ENCODE measurements at places on chromosomes 12 and 14.

DNA sequence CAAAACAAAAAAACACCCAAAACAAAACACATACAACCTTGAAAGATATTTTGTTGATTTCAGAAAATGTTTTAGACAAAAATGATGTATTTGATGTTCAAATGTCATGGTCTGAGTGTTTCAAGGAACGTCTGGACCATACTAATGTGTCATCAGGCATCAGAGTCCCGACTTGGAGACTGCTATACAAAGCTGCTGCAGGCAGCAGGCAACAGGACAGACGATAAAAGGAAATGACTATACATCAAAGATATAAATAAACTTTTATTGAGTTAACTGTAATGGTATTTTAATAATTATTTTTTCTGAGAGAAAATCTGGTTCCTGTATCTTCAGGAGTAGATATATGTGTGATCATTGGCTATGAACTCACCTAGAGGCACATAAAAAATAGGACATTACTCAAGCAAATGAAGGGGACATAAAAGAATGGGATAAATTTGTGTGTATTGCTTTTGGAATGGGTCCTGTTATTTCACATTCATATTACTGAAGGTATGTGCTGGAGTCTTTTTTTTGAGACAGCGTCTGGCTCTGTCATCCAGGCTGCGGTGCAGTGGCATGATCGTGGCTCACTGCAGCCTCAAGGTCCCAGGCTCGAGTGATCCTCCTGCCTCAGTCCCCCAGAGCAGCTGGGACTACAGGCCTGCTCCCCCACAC is 87.3 kb upstream of the HECTD1 start:
- H3K36me3 ChIP-seq = no peaks in the 10 kb centered on the region
- no peaks in the 10 kb centered on the region for H3K27me3 ChIP-seq
- no peaks in the 10 kb centered on the region for H3K4me1 ChIP-seq
- H3K27ac ChIP-seq = no peak overlapping the region

DNA sequence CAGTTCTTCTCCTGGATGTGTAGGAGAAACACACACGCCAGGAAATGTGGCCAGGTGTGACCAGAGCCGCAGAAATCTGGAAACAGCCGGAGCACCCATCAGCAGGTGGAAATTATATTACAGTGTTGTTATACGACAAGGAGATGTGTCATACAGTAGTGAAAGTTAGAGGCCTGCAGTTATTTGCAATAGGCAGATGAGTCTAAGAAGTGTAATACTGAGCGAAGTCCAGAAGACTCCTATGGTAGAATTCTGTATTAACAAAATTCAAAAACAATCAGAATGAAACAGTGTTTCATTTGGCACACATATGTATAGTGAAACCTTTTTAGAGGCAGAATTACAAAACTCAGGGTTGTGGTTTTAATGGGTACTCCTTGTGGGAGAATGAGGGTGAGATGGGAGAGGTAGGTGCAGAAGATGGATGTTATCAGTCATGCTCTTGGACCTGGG is 39.3 kb upstream of the AMN start:
- no peak overlapping the region for H3K27ac ChIP-seq
- H3K36me3 ChIP-seq = peaks cover 19% of the 10 kb centered on the region
- H3K4me3 ChIP-seq = no peak overlapping the region
- DNase-seq = no peak
- peaks cover 6% of the 10 kb centered on the region for H3K4me1 ChIP-seq

- peak overlapping the region; percentile 96 for H3K27ac ChIP-seq
- peaks cover 88% of the 10 kb centered on the region for H3K36me3 ChIP-seq
- H3K27me3 ChIP-seq = no peaks in the 10 kb centered on the region
- peak overlapping the region; percentile 69 for H3K4me3 ChIP-seq
- peaks cover 68% of the 10 kb centered on the region for H3K4me1 ChIP-seq
Observed at GRCh38 chr12:31967539-31967938, 8.3 kb downstream of the RESF1 start.

DNA sequence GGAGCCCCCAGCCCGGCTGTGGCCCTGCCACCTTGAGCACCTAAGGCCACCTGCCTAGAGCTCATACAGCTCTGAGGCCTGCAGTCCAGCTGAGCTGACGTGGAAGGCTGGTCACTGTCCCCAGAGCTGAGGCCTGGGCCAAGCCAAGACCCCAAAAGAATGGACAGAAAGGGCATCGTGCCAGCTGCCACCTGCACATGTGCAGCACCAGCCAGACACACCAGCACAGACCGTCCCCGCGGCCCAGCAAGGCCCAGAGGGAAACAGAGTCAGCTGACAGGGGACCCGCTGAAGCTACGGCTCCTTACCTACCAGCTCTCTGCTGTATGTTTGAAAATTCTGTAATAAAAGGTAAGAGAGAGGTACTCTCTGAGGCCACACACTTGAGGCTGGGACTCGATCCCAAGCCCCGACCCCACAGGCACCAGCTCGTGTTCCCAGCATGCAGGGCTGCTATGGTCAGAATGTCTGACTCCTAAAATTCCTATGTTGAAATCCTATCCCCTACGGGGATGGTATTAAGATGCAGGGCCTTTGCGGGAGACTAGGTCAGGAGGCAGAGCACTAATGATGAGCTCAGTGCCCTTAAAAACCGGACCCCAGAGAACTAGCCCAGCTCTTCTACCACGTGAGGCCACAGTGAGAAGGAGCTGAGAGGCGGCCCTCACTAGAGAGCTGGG is 25.4 kb downstream of the BRF1 start:
- no peak overlapping the region for H3K27ac ChIP-seq
- H3K27me3 ChIP-seq = no peaks in the 10 kb centered on the region
- H3K4me3 ChIP-seq = no peak overlapping the region
- no peaks in the 10 kb centered on the region for H3K36me3 ChIP-seq
- DNase-seq = no peak

DNA sequence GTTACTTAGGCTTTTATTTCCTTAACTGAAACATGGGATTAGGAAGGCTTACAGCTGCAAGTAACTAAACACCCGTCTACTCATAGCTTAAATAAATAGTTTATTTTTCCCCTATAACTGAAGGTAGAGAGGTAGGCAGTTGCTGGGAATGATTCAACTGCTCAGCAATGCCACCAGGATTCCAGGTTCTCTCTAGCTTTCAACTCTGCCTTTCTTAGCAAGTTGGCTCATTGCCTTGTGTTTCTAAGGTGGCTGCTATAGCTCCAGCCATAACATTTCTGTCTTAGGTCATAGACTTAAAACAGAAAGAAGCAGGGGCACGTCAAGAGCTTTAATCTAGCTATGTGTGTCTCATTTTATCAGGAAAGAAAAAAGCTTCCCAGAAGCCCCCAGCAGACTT is 103.7 kb upstream of the MDM1 start:
- H3K27me3 ChIP-seq = no peaks in the 10 kb centered on the region
- no peak for DNase-seq
- H3K27ac ChIP-seq = no peak overlapping the region
- no peak overlapping the region for H3K4me3 ChIP-seq

GRCh38 chr12:75978677-75979076 is 52.9 kb downstream of the PHLDA1 start:
- peaks cover 67% of the 10 kb centered on the region for H3K4me1 ChIP-seq
- peak overlapping the region; percentile 51 for H3K4me3 ChIP-seq
- H3K27me3 ChIP-seq = no peaks in the 10 kb centered on the region

Data from activated naive CD8-positive, alpha-beta T cell treated with anti-CD3 and anti-CD28 coated beads for 36 hours (primary cell).